ENCODE measurements at places on chromosomes 5 and 9.

- no peak for DNase-seq
- H3K36me3 ChIP-seq: no peaks in the 10 kb centered on the region
- no peak overlapping the region for H3K4me3 ChIP-seq
- peaks cover 3% of the 10 kb centered on the region for H3K27me3 ChIP-seq
- no peaks in the 10 kb centered on the region for H3K4me1 ChIP-seq
These were observed 13.1 kb downstream of the HRH2 start for GRCh38 chr5:175671013-175671412.

- H3K4me1 ChIP-seq: no peaks in the 10 kb centered on the region
- H3K36me3 ChIP-seq: peaks cover 34% of the 10 kb centered on the region
- H3K27me3 ChIP-seq: no peaks in the 10 kb centered on the region
These were observed 81.3 kb upstream of the CTSL start for GRCh38 chr9:87644659-87645058.

DNA sequence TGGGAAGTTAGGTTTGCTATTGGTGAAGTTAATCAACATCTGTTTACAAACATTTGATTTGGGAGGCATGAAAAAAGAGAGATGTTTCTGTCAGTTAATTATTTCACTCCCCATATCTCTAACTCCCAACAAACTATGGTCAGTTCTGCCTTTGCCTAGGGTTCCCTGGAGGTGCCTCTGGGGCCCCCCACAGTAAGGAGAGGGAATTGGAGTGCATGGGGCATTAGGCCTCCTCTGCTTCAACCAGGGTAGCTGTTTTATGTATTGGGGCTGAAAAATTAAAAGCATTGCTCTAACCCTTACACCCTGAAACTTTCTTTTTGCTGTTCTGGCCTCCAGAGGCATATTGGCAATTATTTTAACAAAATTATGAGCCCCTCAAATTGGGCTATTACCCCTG lies 32.3 kb downstream of the RUSC2 start:
- no peaks in the 10 kb centered on the region for H3K27me3 ChIP-seq
- H3K4me3 ChIP-seq: no peak overlapping the region
- no peak for DNase-seq
- peaks cover 50% of the 10 kb centered on the region for H3K4me1 ChIP-seq

DNA sequence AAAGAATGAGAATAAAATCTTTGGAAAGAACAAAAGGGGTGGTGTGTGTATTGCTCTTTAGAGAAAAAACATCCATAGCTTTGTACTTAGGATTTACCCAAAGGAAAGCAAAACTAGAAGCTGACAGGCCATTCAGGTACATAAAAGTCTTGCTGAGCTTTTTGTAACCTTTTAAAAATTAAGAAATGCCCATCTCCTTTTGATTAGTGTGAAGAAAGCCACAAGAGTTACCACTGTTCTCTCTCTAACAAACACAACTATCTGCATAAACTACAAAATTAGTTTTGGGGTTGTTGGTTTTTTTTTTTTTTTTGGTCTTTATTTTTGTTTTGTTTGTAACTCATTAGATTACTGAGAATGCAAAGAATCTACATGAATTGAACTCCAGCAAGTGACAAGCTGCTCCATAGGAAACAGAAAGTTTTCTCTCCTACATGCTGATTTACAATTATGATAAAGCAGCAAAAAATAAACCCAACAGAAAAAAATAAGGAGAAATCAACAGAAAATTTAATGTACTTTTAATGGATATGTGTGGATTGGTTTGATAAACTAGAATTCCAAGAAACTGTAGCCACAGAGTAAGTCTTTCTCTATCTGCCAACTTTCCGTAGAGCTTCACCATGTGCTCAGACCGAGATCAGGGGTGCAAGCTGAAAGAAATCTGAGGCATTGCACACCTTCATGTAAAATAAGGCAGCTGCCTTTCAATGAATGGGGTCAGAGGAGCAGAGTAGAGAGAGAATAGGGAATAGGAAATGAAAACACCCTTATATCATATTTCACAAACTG lies 12.3 kb downstream of the BAAT start:
- no peaks in the 10 kb centered on the region for H3K36me3 ChIP-seq
- DNase-seq: no peak

DNA sequence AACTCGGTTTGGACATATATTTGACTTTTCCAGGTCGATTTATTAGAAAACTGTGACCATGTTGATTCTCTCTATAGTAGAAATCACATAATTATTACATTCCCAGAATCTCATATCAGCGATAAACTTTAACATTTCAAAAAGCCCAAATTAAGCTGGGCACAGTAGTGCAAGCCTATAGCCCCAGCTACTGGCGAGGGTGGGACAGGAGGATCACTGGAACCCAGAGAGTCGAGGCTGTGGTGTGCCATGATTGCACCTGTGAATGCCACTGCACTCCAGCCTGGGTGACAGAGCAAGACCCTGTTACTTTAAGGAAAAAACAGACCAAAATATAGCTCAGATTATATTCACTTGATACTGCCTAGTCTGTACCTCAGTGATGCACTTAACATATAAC lies 128.9 kb downstream of the CPLANE1 start:
- no peak overlapping the region for H3K4me3 ChIP-seq
- H3K27me3 ChIP-seq: no peaks in the 10 kb centered on the region
- DNase-seq: no peak
- no peak overlapping the region for H3K27ac ChIP-seq
- H3K36me3 ChIP-seq: peaks cover 61% of the 10 kb centered on the region
- no peaks in the 10 kb centered on the region for H3K4me1 ChIP-seq

DNA sequence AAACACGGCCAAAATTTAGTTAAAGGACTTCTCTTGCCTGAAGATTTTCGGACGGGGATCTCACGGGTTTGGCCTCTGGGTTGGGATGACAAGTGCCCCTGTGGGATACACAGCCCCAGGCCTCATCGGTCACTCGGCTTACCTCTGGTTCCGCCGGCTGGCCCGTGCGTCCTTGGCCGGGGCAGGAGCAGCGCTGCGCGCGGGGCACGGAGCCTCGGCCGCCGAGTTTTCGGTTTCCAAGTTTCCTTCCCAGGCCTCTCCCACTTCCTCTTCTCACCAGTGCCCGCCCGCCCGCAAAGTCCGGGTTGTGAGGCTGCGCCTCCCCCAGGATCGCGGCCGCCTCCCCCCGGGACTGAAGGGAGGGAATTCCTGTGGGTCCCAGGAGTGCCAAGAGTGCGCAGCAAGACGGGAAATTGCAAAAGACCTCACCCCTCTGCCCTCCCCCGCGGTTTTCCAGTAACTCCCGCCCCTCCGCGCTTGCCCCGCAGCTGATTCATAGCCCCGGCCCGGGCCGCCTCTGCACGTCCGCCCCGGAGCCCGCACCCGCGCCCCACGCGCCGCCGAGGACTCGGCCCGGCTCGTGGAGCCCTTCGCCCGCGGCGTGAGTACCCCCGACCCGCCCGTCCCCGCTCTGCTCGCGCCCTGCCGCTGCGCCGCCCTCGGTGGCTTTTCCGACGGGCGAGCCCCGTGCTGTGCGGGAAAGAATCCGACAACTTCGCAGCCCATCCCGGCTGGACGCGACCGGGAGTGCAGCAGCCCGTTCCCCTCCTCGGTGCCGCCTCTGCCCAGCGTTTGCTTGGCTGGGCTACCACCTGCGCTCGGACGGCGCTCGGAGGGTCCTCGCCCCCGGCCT lies at the start of gene OSMR:
TSS of gene OSMR (plus strand) at position 487 of the 853 bp plus-strand sequence. CDS start 23,033 bp downstream, outside the sequence.
- peak; percentile 96 for DNase-seq
- no peaks in the 10 kb centered on the region for H3K27me3 ChIP-seq
- H3K4me3 ChIP-seq: peak within 1 kb of the TSS; percentile 79
- H3K4me1 ChIP-seq: peaks cover 30% of the 10 kb centered on the region
- H3K36me3 ChIP-seq: peaks cover 4% of the 10 kb centered on the region

GRCh38 chr5:73825736-73826135 lies 199.7 kb downstream of the ARHGEF28 start:
- no peaks in the 10 kb centered on the region for H3K36me3 ChIP-seq
- DNase-seq: no peak
- no peaks in the 10 kb centered on the region for H3K27me3 ChIP-seq
- no peak overlapping the region for H3K4me3 ChIP-seq

DNA sequence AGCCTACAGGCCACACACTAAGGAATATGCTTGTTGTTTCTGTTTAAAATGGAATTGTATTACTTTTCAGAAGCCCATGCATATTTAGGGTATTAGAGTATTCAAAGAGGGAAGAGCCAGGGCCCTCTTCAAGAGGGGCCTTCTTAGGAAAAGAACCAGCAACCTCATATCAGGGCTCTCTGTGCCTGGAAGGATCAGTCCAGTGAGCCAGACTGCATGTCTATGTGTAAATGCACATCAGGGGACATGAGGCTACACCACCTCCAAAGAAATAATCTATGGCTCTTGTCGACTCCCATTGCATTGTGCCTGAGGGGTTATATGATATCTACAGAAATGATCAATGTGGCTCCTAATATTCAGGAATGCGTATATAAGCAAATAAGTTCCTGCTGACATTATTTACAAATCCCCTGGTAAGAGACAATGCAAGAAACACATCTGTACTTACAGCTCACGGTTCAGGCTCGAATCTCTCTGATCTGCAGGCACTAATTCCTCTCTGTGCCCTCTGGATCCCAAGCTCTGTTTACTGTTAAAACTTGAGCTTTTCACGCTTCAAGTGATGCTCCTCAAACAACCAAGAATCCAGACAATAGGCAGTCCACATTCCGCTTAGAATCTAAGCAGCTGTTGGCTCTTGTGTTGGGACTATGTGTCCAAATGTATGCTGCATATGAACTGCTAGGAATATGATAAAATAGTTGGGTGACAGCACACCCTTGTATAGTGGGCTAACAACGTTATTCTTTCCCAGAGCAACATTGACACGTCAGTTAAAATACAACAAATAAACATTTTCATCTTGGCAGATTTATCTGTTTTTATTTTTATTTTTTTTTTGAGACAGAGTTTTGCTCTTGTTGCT lies 150.2 kb upstream of the KLF9 start:
- no peaks in the 10 kb centered on the region for H3K27me3 ChIP-seq
- peaks cover 5% of the 10 kb centered on the region for H3K4me1 ChIP-seq
- no peak overlapping the region for H3K4me3 ChIP-seq
- H3K36me3 ChIP-seq: no peaks in the 10 kb centered on the region
- peak overlapping the region; percentile 59 for H3K27ac ChIP-seq

- no peak overlapping the region for H3K27ac ChIP-seq
- H3K36me3 ChIP-seq: no peaks in the 10 kb centered on the region
- H3K27me3 ChIP-seq: no peaks in the 10 kb centered on the region
- no peaks in the 10 kb centered on the region for H3K4me1 ChIP-seq
- DNase-seq: no peak
- no peak overlapping the region for H3K4me3 ChIP-seq
These were observed 15.9 kb upstream of the JAK2 start for GRCh38 chr9:4969130-4969529.

DNA sequence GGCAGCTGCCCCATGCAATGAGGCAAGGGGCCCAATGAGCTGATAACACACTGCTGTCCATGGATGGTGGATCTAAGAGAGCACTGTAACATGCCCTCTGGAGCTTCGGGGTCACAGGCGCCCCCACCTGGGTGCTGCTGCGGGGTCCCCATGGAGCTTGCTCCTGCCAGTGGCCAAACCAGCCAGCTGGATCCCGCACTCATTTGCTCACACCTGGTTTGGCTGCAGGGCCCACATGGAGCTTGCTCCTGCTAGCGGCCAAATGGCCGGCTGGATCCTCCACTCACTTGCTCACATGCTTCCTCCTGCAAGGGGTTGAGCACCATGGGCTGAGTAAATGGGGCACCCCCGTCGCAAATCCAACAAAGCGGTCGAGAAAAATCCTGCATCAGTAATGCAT lies 68.3 kb upstream of the ARL15 start:
- no peak overlapping the region for H3K4me3 ChIP-seq
- H3K27me3 ChIP-seq: no peaks in the 10 kb centered on the region
- H3K27ac ChIP-seq: no peak overlapping the region
- no peaks in the 10 kb centered on the region for H3K36me3 ChIP-seq

GRCh38 chr9:135850737-135851136 lies 56.6 kb downstream of the CAMSAP1 start:
- DNase-seq: no peak
- no peak overlapping the region for H3K4me3 ChIP-seq
- no peak overlapping the region for H3K27ac ChIP-seq
- peaks cover 23% of the 10 kb centered on the region for H3K36me3 ChIP-seq
- no peaks in the 10 kb centered on the region for H3K27me3 ChIP-seq

DNA sequence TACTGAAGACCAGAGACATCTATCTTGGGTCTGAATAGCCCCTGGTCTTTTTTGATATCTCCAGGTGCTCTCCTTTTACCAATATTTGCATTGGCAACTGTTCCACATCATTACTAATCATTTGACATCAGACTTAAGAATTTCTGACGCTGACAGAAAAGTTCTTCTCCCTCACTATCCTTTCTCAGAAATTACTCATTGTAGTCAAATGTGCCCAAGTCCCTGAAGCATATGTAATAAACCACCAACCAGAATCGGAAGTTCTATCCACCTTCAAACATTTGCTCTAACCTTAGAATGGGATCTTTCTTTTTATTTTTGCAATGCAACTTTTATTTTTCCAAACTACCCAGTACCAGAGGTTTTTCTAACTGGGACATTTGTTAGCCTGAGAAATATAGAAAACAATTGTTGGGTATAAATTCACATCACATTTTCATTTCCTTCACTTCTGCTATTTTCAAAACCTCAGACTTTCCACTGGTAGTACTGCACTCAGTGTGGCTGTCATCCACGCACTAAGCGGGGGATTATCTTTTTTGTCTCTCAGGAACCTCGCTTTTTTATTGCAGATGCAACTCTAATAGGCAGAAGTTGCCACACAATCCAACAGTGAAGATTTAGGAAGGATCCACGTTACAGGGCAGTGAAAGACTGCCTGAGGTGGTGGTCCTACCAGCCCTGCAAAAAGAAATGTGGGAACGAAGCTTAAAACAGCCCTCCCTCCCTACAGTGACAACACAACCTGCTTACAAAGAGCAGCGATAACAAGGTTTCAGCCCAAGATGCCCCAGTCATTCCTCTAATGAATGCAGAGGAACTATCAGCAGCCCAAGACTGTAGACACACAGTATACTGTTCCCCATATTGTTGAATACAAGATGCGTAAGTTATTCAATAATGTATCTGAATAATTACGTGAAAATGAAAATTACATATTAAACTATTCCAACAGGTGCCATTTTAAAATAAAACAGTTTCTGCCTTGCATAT lies 201.2 kb downstream of the EBF1 start:
- no peak overlapping the region for H3K4me3 ChIP-seq
- no peak overlapping the region for H3K27ac ChIP-seq
- H3K27me3 ChIP-seq: no peaks in the 10 kb centered on the region
- no peak for DNase-seq
- peaks cover 4% of the 10 kb centered on the region for H3K4me1 ChIP-seq

- peaks cover 24% of the 10 kb centered on the region for H3K4me1 ChIP-seq
- peak overlapping the region; percentile 67 for H3K27ac ChIP-seq
- H3K4me3 ChIP-seq: no peak overlapping the region
- no peaks in the 10 kb centered on the region for H3K27me3 ChIP-seq
- H3K36me3 ChIP-seq: no peaks in the 10 kb centered on the region
- peak; percentile 79 for DNase-seq
These were observed 113.0 kb downstream of the KLHL3 start for GRCh38 chr5:137622850-137623249.

GRCh38 chr9:108062680-108063079 lies 573.1 kb upstream of the KLF4 start:
- H3K27ac ChIP-seq: no peak overlapping the region
- H3K36me3 ChIP-seq: no peaks in the 10 kb centered on the region
- peaks cover 6% of the 10 kb centered on the region for H3K4me1 ChIP-seq
- DNase-seq: no peak
- H3K4me3 ChIP-seq: no peak overlapping the region

- no peak overlapping the region for H3K4me3 ChIP-seq
- no peak for DNase-seq
- no peaks in the 10 kb centered on the region for H3K27me3 ChIP-seq
- no peaks in the 10 kb centered on the region for H3K4me1 ChIP-seq
- H3K36me3 ChIP-seq: no peaks in the 10 kb centered on the region
These were observed 181.7 kb upstream of the SLC30A5 start for GRCh38 chr5:68911840-68912690.

GRCh38 chr9:120410925-120411501 lies 169.0 kb downstream of the CDK5RAP2 start:
- DNase-seq: no peak
- H3K27me3 ChIP-seq: no peaks in the 10 kb centered on the region
- no peak overlapping the region for H3K4me3 ChIP-seq
- H3K36me3 ChIP-seq: peaks cover 55% of the 10 kb centered on the region
